Sigmoid colon (tissue), 7 donors: ENCODE measurements at places on chromosomes 11 and 22. TPM values are rescaled to one million over a fixed set of nuclear protein-coding genes. Genes with fewer than 3 reads are reported as not detected.

The WNT7B gene
- not detected for total RNA-seq

The NLRP10 gene
- not detected for total RNA-seq

The PRG2 gene
- not detected for total RNA-seq

The KDM4E gene
- total RNA-seq: not detected

The EHF gene
- 3.9 TPM for total RNA-seq

The DGAT2 gene
- total RNA-seq: 1.2 TPM

- peak; percentile 96 for DNase-seq
Measured at GRCh38 chr11:66421492-66422205, 814 bp downstream of the NPAS4 start.

DNA sequence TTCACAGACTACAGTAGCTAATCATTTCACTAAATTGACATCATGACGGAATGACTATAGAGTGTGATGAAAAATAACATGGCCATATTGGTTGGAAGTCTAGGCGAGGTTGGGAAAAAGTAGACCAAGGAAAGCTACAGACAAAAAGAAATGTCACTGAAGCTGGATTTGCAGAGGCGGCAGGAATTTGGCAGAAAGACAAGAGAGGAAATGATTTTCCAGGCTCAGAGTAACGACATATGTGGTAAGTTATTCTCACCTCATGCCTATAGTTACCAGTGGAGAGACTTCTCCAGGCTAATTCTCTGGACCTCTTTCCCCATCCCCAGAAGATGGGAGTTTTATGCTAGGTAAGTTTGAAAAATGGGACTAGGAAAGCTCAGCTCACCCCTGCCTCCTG lies 1005.8 kb upstream of the CCDC90B start:
- DNase-seq: no peak

GRCh38 chr22:34324763-34325162 lies 404.5 kb upstream of the LARGE1 start:
- no peak for DNase-seq

- peak; percentile 93 for DNase-seq
Measured at GRCh38 chr11:66510271-66510989, at the start of gene BBS1. Gene BBS1 (plus strand): TSS chr11:66510635. CDS start chr11:66510660, 25 bp downstream.

DNA sequence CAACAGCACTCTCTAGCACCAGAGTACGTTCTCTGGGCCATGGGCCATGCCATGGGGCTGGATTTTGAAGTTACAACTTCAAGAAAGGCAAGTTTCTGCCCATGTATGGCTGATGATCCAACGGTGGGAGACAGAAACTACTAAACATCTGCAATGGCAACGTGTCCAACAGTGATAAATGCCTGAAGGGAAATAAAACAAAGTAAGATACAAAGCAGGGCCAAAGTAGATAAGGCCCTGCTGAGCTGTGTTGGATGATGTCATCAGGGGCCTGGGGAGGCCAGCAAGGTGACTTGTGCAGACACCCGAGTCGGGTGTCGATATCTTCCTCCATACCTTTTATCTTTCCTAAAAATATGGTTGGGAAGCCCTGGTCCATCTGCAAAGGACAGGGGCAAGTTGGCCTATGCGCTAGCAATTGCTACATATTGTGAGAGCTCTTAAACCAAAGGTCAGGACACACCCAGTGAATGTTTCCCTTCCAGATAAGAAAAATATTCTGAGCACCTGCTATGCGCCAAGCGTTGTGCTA lies 487.2 kb downstream of the MN1 start:
- no peak for DNase-seq

DNA sequence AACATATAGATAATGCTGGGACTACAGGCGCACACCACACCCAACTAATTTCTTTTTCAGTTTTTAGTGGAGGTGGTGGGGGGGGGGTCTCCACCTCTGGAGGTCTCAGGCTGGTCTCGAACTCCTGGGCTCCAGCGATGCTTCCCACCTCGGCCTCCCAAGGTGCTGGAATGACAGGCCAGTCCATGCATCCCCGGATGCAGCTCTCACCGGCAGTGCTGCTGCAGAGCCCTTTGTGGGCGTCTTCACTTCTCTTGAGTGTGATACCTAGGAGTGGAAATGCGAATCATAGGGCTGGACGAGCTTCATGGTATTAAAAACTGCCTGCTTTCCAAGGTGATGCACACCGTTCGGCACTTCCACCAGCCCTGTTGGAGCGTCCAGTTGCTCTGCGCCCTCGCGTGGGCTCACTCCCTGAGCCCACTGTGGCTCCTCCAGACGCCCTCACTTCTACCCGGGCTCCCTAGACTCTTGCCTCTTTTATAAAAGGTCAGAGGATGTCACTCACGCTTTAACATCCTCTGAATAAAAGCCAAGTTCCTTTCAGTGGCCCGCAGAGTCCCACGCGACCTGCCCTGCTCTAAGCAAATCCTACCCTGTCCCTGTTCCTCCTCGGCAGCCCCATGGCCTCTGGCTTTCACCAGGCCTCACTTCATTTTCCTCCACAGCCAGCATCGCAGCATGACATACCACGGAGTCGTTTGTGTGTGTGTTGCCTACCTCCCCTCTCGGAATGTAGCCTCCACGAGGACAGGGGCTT lies 837 bp upstream of the BID start:
- DNase-seq: no peak

- no peak for DNase-seq
Measured at GRCh38 chr11:133516845-133517244, 15.5 kb downstream of the OPCML start.

GRCh38 chr22:49462795-49463194 lies 364.9 kb downstream of the BRD1 start:
- no peak for DNase-seq

- no peak for DNase-seq
Measured at GRCh38 chr22:39598017-39598965, 27.7 kb downstream of the CACNA1I start.

DNA sequence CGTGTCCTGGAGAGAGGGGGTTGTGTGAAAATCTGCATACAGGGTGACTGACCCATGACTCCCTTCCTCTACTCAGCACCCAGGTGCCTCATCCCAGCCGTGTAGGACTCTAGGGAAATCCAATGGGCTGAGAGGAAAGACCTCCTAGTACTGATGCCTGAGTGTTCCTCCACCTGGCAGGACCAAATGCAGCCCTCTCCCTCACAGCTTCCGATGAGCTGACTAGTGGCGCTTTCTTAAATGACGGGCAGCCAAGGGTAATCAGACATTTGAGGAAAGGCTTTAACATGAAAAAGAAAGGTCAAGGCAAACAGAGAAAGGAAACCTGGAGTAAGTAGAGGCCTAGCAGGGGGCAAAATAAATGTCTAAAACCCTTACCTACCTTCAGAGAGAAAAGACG lies 5.0 kb upstream of the KCNJ1 start:
- no peak for DNase-seq

DNA sequence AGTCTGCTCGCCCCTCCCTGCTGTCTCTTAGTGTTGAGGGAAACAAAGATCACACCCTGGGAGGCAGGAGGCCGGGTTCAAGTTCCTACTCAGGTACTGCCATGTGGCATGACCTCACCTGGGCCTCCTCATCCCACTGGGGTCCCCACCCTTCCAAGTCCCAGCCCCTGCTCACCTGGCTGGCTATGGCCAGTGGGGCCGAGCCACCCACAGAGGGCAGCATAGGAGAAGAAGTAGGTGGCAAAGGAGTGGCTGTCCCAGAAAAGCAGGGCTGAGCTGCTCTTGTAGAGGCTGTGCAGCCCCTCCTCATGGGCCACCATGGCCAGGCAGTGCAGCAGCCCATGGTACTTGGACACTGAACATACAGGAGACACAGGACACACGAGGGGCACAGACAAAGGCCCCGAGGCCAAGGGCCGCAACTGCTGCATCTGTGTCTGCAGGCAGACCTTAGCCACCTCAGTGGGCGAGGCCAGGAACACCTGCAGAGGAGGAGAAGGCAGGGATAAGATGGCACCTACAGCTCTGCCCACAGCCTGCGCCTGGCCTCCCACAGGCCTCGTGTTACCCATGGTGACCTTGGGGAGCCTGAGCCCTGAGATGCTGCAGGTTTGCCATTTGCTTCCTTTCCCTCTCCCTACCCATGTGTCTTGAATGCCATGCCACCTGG lies 50.6 kb upstream of the MPEG1 start:
- no peak for DNase-seq

- no peak for DNase-seq
Measured at GRCh38 chr22:37951305-37951704, 2.1 kb downstream of the C22orf23 start.

GRCh38 chr22:27537501-27537900 lies 264.1 kb downstream of the MN1 start:
- peak; percentile 83 for DNase-seq

- DNase-seq: no peak
Measured at GRCh38 chr11:119509282-119509841, 86.4 kb upstream of the THY1 start.

- DNase-seq: no peak
Measured at GRCh38 chr11:74371269-74372052, 26.8 kb downstream of the PGM2L1 start.

DNA sequence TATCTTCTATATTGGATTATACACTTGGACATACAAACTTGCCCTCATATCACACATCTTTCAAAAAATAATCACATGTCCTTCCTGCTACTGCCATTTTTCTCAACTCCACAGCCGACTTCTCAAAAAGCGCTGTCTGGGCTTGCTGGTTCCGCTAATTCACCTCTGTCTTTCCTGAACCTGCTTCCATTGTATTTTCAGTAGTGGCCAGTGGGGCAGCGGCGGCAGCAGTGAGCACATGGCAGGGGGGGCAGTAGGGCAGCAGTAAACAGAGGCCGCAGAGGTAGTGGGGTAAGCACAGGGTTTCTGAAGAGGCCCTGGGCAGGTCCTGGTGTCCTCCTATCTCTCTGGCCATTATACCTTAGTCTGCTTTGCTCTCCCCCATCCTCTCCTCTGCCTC lies 126.3 kb downstream of the RRAS2 start:
- no peak for DNase-seq

DNA sequence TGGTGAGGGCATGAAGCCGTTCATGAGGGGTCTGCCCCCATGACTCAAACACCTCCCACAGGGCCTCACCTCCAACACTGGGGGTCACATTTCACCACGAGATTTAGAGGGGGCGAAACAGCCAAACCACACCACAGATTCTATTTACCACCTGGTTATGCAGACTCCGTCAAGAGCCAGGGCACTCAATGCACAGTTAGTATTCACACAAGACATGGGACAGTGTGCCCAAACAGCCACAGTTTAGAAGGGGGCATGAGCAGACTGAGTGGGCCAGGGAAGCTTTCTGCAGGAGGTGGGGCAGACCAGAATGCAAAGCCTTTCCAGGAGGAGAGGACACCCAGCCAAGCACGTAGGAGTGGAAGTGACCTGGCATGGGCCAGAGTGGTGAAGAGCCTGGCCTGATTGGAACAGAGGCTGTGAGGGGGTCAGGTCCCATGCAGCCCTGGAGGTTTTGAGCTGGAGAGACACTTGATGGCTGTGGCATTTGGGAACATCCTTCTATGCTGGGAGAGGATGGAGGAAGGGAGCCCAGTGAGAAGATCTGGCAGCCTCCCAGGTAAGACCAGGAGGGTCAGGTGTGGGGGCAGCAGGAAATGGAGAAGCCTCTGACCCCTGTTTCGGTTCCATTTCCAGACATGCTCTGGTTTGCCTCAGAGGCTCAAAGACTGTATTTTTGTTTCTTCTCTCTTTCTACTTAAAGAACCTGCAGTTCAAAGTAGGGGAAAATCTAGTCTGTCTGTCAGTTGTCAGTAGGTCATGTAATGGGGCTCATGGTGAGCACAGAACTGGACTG lies 199.1 kb upstream of the NCAM1 start:
- DNase-seq: peak; percentile 42

GRCh38 chr11:47395223-47396048 lies 13.0 kb upstream of the SLC39A13 start:
- DNase-seq: no peak

DNA sequence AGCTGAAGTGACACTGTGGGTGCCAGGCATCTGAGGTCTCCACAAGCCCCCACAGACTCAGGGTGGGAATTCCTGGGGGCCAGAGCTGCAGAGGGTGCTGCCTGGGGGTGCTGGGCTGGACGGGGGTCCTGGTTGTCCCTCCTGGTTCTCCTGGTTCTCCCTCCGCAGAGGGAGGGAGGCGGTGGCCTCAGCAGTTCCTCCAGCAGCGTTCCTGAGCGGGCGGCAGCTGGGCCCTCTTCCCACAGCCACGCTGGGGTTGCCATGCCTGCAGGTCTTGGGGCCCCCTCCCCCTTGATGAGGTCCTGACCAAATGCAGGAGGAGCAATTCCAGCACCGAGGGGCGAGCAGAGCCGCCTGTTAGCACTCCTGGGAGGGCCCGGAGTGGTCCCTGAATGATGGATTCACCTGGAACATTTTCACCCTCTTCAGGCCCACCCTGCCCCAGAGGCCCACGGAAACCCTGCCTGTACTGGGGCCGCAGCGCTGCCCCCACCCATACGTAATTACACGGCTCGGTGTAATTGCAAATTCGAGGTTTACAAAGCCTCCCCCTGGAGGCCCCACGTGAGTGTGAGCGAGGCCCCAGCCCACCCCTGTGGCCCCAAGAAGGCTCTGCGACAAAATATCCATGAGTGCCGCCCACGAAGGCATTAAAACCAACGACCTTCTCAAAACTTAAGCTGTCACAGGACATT lies 635 bp downstream of the C11orf21 start:
- no peak for DNase-seq

- no peak for DNase-seq
Measured at GRCh38 chr11:80841675-80842074, 1400.8 kb upstream of the TENM4 start.

DNA sequence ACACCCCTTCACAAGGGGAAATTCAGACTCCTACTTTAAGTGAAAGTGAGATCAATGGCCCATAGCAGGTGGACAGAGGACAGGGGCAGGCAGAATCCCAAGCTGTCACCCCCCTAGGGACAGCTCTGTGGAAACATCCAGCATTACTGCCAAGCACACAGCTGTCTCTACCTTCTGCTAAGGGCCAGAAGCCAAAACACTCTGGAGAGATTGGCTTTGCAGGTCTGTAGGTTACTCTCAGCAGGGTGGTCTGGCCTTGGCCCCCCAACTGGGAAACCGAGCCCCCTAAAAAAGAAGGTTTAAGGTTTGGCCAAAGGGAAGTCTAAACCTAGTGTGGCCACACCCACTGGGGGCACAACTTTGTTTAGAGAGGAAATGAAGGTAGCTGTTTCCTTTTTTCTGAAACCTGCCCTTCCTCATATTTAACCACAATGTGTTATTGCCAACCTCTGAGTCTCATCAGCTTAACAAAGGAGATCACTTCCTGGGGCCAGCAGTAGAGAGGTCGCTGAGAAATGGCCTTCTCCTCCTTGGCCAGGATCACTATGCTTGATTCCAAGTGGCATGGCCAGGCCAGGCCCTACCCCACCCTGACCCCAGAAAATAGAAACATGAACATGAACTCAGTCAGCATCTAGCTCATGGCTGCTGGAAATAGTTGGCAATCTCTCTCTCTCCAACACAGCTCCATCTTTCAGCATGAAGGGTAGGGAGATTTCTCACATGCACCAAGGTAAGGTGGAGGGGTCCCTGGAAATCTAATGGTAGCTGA lies 25.9 kb upstream of the SCARF2 start:
- no peak for DNase-seq

- no peak for DNase-seq
Measured at GRCh38 chr11:121412711-121413415, 39.3 kb upstream of the SORL1 start.
